ENCODE measurements at places on chromosomes 6 and 20.

DNA sequence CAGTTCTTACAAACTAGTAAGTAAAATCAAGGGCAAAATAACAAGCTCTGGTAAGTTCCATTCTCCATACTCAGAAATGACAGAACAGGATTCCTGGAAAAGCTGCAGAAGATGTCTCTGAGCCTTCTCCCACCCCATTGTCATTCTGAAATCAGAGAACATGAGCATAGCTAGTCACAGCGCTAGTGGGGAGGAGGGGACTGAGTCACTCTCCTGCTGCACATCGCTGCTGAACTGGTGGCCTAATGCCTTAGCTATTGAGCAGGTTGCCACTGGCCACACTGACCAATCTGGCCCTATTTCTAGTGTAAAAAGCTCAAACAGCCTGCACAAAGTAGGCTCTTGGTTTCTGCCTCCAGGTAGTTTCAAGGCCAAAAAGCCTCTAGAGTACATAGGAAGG, 26.1 kb upstream of the RIPPLY2 start:
- no peak for DNase-seq

DNA sequence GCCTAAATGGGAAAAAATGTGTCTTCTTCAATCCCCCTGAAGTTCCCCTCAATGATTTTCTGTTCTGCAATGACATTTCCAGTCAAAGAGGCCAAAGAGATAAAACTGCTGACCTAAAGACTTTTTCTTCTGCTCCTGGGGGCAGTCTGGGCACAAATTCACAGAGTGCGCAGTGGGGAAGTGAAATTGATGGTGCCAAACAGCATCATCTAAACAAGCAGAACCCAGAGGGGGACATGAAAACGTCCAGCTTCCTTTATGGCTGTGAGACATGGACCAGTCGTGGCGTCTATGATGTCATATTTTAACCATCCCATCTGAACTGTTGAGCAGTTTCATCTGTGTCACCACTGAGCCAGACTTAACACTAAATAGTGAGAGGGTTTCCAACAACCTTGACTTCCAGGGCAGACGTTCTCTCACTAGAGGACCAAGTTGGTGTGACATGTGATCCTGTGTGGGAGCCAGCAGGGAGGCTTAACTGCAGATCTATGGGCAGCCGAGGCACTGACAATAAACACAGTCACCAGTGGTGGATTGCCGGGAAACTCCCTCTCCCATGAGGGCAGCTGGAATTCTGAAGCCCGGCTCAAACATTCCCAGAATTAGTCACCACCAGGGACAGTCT, 12.4 kb downstream of the SCML4 start:
- DNase-seq: no peak

GRCh38 chr20:32112841-32113240, 3.3 kb downstream of the TM9SF4 start:
- DNase-seq: no peak

DNA sequence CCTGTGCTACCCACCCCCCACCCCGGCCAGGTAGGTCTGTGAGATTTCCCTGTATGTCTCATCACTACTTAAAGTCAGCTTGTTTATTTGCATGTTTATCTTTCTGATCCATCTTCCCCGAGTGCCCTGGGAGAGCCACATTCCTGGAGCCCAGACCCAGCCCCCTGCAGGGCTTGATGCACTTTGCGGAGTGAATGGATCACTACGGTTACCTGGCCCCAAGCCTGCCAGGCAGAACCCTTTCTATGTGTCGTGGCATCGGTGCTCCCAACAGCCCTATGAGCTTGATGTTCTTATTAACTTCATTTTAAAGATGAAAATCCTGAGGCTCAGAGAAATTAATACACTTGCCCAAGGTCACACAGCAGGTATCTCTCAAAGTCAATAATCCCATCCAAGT, 13.6 kb upstream of the SLCO4A1 start:
- no peak for DNase-seq

GRCh38 chr20:22582386-22582963, 1.9 kb downstream of the FOXA2 start:
- DNase-seq: no peak

- no peak for DNase-seq
These were observed 2.3 kb downstream of the BMP6 start for GRCh38 chr6:7727946-7728854.

Data from C1 segment of cervical spinal cord (tissue), 14 donors.